ENCODE measurements at places on chromosomes 7 and 10.

GRCh38 chr10:104937567-104937966 is 296.5 kb downstream of the SORCS3 start:
- no peak for DNase-seq

GRCh38 chr7:139117599-139118233 is 8.2 kb upstream of the ZC3HAV1 start:
- DNase-seq: no peak

- no peak for DNase-seq
Observed at GRCh38 chr7:140640727-140641523, at the start of gene DENND2A. Gene DENND2A (minus strand): TSS chr7:140640813. CDS start chr7:140602397, 38,416 bp downstream.

DNA sequence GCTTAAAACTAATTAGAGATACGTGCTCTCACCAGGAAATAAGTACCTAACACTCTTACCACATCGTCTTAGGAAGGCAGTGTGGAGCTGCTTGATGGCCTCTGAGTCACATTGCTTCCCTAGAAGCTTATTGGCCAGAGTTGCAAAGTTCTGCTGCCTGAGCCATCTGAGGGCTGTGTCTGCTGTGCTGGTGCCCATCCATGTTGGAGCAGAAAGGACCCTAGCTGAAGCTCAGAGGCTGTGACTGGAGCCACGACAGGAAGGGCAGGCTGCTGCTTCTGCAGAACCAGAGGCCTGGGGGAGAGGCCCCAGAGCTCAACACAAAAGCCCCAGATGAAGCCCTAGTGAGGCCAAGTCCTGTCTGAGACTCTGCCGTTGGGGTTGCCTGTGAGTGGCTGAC is 64.8 kb upstream of the IGFBP3 start:
- DNase-seq: no peak

Measured in stimulated activated CD8-positive, alpha-beta memory T cell treated with anti-CD3 and anti-CD28 coated beads, Interleukin-4, amount 100 ng/mL, for 48 hours (primary cell).